Epithelial cell of alveolus of lung (primary cell): ENCODE measurements at places on chromosomes 11 and 22. TPM values are rescaled to one million over a fixed set of nuclear protein-coding genes. Genes with fewer than 3 reads are reported as not detected.

CD248 gene
- 35.8 and 135 TPM in 2 replicates for total RNA-seq

PRR33 gene
- not detected in 2 replicates for total RNA-seq

SLN gene
- total RNA-seq = 0.24 TPM in 1 of 2 replicates, not detected in the other

MUC15 gene
- total RNA-seq = not detected in 2 replicates

AMOTL1 gene
- total RNA-seq = 33.6 and 39.7 TPM in 2 replicates

PRODH gene
- total RNA-seq = not detected in 2 replicates

IGSF22 gene
- total RNA-seq = not detected in 2 replicates

OR52N4 gene
- not detected in 2 replicates for total RNA-seq

OR4D5 gene
- not detected in 2 replicates for total RNA-seq

APOBEC3B gene
- total RNA-seq = 9.7 and 31.5 TPM in 2 replicates

GAS2 gene
- total RNA-seq = 1.9 and 8.3 TPM in 2 replicates

OR51E2 gene
- not detected in 2 replicates for total RNA-seq

SHANK3 gene
- total RNA-seq = 1.2 and 4.2 TPM in 2 replicates

GRIK4 gene
- 0.88 TPM in 1 of 2 replicates, not detected in the other for total RNA-seq

CD3E gene
- not detected in 2 replicates for total RNA-seq

SLC29A2 gene
- 1.5 and 3.6 TPM in 2 replicates for total RNA-seq

F2 gene
- not detected in 2 replicates for total RNA-seq

ENTHD1 gene
- not detected in 2 replicates for total RNA-seq

CATSPERZ gene
- total RNA-seq = not detected in 2 replicates

ZNF195 gene
- 9.2 and 14.9 TPM in 2 replicates for total RNA-seq

CNIH2 gene
- 0.26 and 1.1 TPM in 2 replicates for total RNA-seq

USP2 gene
- 0.26 and 0.40 TPM in 2 replicates for total RNA-seq

NCF4 gene
- not detected in 2 replicates for total RNA-seq

TEAD1 gene
- 86.6 and 117 TPM in 2 replicates for total RNA-seq

DEFB131B gene
- not detected in 2 replicates for total RNA-seq

OR8G5 gene
- total RNA-seq = not detected in 2 replicates

OR8B8 gene
- total RNA-seq = not detected in 2 replicates

STK33 gene
- 2.8 and 3.9 TPM in 2 replicates for total RNA-seq

LRRN4CL gene
- 2.1 and 4.3 TPM in 2 replicates for total RNA-seq

LDHAL6A gene
- not detected in 2 replicates for total RNA-seq

MYO7A gene
- under 0.01 TPM in 1 of 2 replicates, not detected in the other for total RNA-seq

KCTD14 gene
- 2.0 and 4.8 TPM in 2 replicates for total RNA-seq

LRRC10B gene
- total RNA-seq = 0.64 TPM in 1 of 2 replicates, not detected in the other

PVALB gene
- total RNA-seq = not detected in 2 replicates

TRIM64 gene
- not detected in 2 replicates for total RNA-seq

SCGB2A2 gene
- total RNA-seq = not detected in 2 replicates

P2RY2 gene
- total RNA-seq = 0.08 and 0.91 TPM in 2 replicates

SESN3 gene
- 4.7 and 16.9 TPM in 2 replicates for total RNA-seq

OR51E1 gene
- total RNA-seq = not detected in 2 replicates

BET1L gene
- 31.9 and 41.6 TPM in 2 replicates for total RNA-seq

LIF gene
- 12.9 and 52.8 TPM in 2 replicates for total RNA-seq

ELFN2 gene
- total RNA-seq = 1.4 and 4.0 TPM in 2 replicates

SCARF2 gene
- 26.1 and 65.1 TPM in 2 replicates for total RNA-seq

HORMAD2 gene
- total RNA-seq = not detected in 2 replicates

OR4C3 gene
- total RNA-seq = not detected in 2 replicates

MS4A6E gene
- not detected in 2 replicates for total RNA-seq
